ENCODE measurements at places on chromosomes 7 and 10.

GRCh38 chr10:127920306-127921074 is 13.6 kb downstream of the PTPRE start:
- DNase-seq: no peak

DNA sequence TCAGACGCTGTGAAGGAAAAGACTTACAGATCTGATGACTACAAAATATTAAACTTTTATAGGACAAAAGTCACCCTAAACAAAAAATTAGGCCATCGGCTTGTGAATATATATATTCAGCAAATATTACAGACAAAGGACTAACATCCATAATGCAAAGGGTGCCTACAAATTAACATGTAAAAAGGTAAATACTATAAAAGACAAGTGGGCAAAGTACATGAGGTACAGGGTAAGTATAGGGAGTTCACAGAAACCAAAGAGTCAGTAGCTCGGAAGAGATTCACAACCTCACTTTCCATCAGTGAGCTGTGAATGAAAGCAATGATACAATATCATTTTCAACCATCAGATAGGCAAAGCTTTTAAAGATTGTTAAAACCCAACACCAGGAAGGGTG is 16.7 kb upstream of the KLF14 start:
- no peak for DNase-seq

- no peak for DNase-seq
Observed at GRCh38 chr7:3552499-3552898, 251.4 kb downstream of the SDK1 start.

- DNase-seq: no peak
Observed at GRCh38 chr7:151695951-151696541, 176.4 kb upstream of the RHEB start.

DNA sequence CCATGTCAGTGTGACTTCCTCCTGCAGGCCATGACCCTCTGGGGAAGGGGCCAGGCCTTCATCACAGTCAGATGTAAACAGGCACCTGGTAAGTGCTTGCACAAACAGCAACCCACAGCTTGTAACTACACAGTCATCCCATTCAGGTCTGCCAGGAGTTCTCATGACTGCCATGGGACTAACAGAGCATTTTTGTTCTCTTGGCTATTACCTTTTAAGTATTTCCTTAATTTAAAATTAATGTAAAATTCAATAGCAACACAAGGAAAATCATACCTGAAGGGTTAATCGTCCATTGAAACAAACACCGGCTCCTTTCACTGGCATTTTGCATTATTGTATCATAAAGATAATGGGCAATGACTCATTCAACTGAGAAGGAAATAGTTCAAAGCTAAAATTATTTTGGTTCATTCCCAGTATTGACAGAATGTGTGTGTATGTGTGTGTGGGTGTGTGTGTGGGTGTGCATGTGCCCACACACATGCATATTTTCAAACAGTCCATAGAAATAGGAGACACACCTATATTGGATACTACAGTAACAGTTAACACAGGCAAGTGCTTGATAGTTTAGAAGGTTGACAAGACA is 307.9 kb downstream of the WDR11 start:
- DNase-seq: no peak

DNA sequence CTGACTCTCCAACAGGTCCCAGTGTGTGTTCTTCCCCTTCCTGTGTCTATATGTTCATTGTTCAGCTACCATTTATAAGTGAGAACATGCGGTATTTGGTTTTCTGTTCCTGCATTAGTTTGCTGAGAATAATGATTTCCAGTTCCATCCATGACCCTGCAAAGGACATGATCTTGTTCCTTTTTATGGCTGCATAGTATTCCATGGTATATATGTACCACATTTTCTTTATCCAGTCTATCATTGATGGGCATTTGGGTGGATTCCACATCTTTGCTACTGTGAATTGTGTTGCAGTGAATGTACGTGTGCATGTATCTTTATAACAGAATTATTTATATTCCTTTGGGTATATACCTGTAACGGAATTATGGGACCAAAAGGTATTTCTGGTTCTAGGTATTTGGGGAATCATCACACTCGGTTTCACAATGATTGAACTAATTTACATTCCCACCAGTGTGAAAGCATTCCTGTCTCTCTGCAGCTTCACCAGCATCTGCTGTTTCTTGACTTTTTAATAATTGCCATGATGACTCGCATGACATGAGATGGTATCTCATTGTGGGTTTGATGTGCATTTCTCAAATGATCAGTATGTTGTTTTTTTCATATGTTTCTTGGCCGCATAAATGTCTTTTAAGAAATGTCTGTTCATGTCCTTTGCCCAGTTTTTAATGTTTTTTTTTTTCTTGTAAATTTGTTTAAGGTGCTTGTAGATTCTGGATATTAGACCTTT is 60.2 kb downstream of the LSMEM1 start:
- no peak for DNase-seq
